ENCODE measurements at places on chromosomes 6 and 20.

GRCh38 chr6:8825726-8826125 is 390.4 kb upstream of the SLC35B3 start:
- no peak for DNase-seq

DNA sequence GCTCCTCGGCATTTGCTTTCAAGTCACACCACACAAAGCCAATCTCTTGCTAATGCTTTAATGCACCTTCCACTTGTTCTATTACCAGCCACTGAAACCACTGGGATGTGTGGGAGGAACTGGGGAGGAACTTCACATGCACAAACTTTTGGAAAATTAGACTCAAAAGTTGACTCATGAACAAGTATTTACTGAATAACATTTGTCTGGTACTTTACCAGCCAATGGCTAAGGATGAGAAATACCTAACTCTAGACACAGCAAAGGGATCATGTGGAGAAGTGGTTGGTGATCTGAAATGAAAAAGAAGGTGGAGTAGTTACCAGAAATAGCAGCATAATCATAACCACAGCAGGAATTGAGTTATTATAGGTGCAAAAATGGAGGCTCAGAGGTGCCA is 554.0 kb upstream of the NOX3 start:
- no peak for DNase-seq

DNA sequence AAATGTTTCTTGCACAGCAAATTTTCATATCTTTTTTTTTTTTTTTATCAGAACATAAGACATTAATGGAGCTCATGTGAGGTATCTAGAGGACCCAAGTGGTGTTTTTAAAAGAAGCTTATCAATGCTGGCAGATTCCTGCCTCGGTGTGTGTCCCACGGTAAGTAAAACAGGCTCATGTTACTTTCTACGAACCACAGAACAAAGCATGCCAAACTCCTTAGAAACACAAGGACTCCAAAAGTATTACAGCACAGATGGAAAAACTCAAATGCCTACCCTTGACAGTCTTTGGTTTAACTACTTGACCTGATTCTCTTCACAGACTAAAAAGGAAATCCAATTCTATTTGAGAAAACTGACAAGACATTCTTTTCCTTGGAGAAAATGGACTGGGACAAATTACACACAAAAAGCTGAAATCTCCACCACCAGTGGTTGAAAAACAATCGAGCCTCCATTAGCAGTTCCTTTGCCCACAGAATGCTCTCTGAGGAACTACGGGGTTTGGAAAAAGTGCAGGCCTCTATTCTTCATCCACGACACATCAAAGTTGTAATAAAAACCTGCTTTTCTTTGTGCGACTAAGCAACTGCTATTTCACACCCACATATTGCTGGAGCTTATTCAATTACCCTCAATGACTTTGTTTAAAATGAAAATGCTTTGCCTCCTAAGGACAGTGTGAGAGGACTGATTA is 5.4 kb downstream of the METTL24 start:
- DNase-seq, result no peak

- DNase-seq, result no peak
These were observed 7.1 kb downstream of the RPS6KA2 start for GRCh38 chr6:166619912-166620311.

DNA sequence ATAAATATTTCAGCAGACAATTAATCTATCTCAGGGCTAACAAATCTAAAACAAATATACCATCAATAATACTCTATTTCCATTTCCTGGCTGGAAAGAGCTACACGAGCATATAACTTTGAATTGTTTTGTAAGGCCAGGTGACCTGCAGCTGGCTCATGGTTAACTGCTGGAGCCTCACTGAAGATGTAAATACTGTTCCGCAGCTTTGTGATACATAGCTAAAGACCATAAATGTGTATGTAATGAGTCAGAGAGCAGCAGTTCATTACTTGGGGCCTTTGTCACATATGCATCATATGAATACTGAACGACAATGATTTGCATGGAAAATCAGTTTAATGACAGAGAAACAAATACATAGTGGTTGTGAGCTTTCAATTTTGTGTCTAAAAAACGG is 109.4 kb upstream of the CCN2 start:
- DNase-seq, result no peak

GRCh38 chr20:40689943-40690835 is 1.2 kb upstream of the MAFB start:
- peak; percentile 80 for DNase-seq

DNA sequence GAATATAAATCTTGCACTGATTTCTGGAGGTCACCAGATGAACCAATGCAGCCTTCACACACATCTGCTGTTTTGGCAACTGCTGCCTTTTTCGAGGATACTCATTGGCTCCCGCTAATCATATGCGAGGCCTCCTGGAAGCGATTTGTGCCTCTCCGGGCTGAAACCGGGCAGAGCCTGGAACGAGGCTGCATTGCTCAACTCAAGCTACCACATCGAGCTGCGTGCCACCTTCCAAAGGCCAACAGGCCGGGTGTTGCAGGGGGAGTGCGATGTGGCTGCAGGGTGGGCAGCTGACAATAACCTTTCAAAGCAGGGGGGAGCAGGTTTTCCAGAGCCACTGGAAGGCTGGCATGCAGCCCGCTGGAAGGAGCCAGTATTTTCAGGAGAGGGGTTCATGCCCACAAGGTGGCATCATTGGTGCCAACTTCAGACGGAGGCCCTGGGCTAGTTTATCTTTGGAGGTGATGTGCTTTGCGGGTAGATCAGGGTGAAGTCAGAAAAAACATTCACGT is 122.6 kb upstream of the IFNGR1 start:
- DNase-seq, result peak; percentile 64

DNA sequence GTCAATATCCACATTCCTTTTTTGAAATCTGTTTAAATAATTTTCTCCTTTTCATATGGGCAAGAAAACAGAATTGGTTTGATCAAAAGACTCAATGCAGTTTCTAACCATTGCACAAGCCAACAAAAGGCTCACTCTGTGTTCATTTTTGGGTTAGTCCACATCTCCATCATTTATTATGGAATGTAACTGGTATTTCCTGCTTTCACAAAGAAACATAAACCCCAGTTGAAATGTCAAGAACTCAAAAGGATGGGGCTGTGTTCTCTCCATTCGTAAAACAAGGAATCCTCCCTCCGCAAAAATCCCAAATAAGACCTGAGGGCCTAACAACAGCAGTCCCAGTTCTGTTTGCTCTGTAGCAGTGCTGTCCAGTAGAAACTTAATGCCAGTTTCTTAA is 420.9 kb downstream of the GJA1 start:
- no peak for DNase-seq

DNA sequence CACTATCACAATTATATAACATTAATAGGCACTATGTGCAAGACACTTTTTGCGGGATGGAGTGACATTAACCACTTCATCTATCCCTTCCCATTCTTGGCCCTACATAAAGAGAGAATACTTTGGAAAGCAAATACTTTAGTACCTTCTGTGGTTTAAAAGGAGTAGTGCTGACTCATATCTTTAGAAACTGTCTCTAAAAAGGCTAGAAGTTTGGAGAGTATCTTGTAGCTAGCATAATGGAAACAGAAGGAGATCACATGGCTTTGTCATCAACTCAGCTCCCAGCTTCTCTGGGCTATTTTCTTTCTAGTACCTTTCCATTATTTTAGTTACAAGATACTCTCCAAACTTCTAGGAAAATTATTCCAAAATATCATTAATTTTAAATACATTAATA is 157.5 kb downstream of the ADGRG6 start:
- DNase-seq, result no peak

- DNase-seq, result peak; percentile 46
These were observed 42.7 kb downstream of the ANKRD6 start for GRCh38 chr6:89475634-89476033.

GRCh38 chr6:82111114-82111513 is 136.4 kb downstream of the IBTK start:
- DNase-seq, result no peak

GRCh38 chr20:45406260-45407066 is 1.6 kb upstream of the DBNDD2 start:
- peak; percentile 67 for DNase-seq

DNA sequence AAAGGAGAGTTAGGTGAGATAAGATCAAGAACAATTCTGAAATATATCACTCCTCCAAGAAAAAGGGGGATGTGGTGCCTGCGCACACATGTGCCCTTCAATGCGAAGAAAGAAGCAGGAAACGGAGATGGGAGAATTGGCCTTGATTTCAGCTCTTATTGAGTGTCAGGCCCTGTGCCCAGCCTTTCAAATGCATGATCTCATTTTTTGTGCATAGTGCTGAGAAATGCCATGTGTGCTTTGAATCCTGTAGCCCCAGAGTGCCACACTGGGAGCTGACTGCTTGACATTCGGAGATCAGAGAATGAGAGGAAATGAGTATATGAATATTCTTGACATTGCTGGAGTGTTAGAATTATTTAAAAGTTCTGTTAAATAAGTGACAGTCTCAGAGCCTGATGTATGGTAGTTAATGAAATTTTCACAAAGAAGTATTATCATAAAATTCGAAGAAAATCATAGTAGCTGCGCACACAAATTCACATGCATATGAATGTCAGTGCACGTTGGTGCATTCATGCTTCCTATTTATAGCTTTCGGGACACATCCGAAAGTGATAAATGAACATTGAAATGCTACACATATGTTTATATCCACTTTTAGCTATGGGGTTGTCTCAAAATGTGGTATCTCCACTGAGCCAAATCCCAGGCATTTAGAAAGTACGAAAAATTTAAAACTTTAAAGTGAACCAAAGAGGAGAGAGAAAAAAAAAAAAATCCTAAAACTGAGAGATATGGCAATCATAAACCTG is 172.0 kb downstream of the KCNQ5 start:
- DNase-seq, result no peak

- DNase-seq, result no peak
These were observed 135.5 kb upstream of the SUPT3H start for GRCh38 chr6:45513213-45513618.

- DNase-seq, result no peak
These were observed 826.2 kb upstream of the FLRT3 start for GRCh38 chr20:15163632-15164031.

GRCh38 chr6:129701721-129702455 is 8.1 kb downstream of the ARHGAP18 start:
- no peak for DNase-seq

- DNase-seq, result no peak
These were observed 115.4 kb downstream of the JPH2 start for GRCh38 chr20:44071526-44072111.

All from activated naive CD4-positive, alpha-beta T cell treated with anti-CD3 and anti-CD28 coated beads, Interleukin-2, amount 10 ng/mL, durations not matched to agents 7 days and 5 days (primary cell).